Tibial nerve (tissue), 4 donors: ENCODE measurements at places on chromosomes 16 and 17.
A peak's percentile ranks its signal among the peaks of the same experiment; 100 is the strongest.

- no peak for DNase-seq
- peak overlapping the region; percentile 74 for H3K27ac ChIP-seq
These were observed 34.3 kb downstream of the PMP22 start for GRCh38 chr17:15230866-15231265.

DNA sequence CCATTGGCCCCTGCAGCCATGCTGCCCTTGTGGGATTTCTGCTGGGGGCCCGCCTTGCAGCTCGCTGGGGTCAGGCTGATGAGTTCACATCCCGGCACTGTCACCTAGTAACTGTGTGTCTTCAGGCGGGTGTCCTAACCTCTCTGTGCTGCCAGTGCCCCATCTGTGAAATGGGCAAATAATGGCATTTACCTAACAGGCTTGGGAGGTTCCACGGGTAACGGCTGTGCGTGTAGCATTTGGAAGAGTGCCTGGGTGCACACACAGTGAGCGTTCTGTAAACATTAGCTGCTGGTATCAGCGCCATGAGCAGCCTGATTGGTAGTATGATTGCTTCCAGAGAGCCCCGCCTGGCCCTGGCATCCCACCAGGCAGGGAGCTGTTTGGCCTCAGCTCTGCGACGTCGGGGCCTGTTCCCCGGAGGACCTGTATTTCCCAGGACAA, 167.3 kb upstream of the GSE1 start:
- no peak overlapping the region for H3K4me3 ChIP-seq
- no peaks in the 10 kb centered on the region for H3K27me3 ChIP-seq
- no peaks in the 10 kb centered on the region for H3K36me3 ChIP-seq
- no peak overlapping the region for H3K27ac ChIP-seq
- no peak for DNase-seq

DNA sequence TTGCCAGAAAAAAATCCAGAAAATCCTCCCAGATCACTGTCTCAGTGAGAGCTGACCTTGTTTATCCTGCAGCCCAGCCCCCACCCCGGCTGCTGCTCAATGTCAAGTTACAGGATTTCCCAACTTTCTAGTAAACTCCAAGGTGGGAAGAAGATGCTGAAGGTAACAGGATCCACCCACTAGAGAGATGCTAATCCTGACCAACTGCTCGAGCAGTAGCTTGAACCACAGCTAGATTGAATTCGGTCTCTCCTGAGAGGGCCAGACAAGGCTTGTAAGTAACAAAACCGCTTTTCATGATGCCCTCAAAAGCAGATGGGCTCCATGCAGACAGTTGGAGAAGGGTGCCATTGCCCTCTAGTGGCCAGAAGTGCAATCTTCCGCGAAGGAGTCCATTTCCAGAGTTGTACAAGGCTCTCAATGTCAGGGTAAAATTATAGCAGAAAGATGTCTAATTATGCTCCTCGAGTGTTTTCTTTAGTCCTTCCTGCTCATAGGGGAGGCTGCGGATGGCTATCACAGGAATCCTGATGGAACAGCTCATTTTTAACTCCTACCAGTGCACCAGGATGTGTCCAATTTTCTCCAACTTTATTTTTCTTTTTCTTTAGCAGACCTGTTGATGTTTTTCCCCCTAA, 3.9 kb downstream of the CDH11 start:
- H3K4me3 ChIP-seq, result no peak overlapping the region
- H3K4me1 ChIP-seq, result peaks cover 21% of the 10 kb centered on the region
- no peaks in the 10 kb centered on the region for H3K36me3 ChIP-seq
- no peak overlapping the region for H3K27ac ChIP-seq

GRCh38 chr16:19463468-19464315, 46.0 kb downstream of the TMC5 start:
- no peak overlapping the region for H3K27ac ChIP-seq
- H3K27me3 ChIP-seq, result no peaks in the 10 kb centered on the region
- H3K4me3 ChIP-seq, result no peak overlapping the region
- no peak for DNase-seq

GRCh38 chr17:51580869-51581268, 320.5 kb downstream of the UTP18 start:
- H3K36me3 ChIP-seq, result no peaks in the 10 kb centered on the region
- no peaks in the 10 kb centered on the region for H3K27me3 ChIP-seq
- H3K4me3 ChIP-seq, result no peak overlapping the region
- no peak for DNase-seq
- no peaks in the 10 kb centered on the region for H3K4me1 ChIP-seq

- DNase-seq, result peak; percentile 89
- H3K27me3 ChIP-seq, result no peaks in the 10 kb centered on the region
- H3K4me3 ChIP-seq, result no peak overlapping the region
These were observed 21.7 kb downstream of the KNOP1 start for GRCh38 chr16:19696328-19696727.

DNA sequence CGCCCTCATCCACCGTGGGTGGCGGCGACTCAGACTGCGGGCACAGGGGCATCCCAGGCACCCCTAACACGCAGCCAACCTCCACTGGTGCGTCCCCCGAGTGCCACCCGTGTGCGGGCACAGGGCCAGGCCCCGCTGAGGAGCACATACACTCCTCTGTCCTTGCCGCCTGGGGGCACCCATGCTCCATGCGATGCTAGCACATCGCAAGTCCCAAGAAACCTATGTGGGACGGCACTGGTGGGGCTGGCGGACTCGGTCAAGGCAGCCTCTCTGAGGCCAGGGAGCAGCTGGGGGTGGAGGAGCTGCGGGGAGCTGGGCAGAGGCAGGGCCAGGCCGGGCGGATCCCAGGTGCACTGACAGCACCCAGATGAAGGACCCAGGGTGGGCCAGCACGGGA, 4.0 kb downstream of the ZNF598 start:
- DNase-seq, result no peak
- peaks cover 69% of the 10 kb centered on the region for H3K4me1 ChIP-seq
- peak overlapping the region; percentile 92 for H3K27ac ChIP-seq
- no peak overlapping the region for H3K4me3 ChIP-seq
